Vagina (tissue), 2 donors: ENCODE measurements at places on chromosomes 13 and 19.

DNA sequence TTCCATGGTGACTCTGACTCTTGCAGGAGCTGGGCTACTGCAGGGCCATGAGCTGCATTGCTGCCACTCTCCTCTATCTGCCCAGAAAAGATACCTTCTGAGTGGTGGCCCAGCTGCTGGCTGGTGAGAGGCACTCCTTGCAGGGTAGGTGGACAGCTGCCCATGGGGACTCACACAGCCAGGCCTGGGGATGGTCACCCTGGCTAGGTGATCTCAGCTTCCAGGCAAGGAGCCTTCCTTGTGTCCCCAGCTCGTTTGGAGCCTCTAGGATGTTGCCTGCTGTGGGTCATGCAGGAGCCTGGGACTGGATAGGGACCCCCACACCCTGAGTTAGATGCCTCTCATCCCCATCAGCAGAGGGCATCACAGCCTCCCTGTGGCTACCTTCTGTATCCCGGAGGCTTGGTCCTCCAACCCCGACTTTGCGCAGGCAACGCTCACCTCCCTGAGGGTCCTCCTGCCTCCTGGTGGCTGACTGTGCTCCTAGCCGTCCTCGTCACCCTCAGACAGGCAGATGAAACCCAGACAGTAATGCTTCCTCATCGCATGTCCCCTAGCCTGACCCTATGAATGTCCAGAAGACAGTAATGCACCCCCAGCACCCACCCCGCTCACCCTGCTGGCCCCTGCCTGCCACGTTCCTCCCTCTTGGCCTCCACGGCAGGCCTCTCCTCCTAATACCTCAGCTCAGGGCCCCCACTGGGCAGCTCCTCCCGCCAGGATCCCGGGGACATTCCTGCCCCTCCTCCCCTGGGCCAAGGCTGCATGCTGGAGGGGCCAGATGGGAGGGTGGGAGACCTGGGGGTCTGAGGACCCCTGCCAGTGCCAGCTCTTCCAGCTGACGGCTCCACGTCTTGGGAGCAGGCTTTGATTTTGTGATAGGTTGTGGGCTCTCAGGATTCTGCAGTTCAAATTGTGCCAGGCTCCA lies 13.6 kb upstream of the ZNF14 start:
- DNase-seq = no peak

DNA sequence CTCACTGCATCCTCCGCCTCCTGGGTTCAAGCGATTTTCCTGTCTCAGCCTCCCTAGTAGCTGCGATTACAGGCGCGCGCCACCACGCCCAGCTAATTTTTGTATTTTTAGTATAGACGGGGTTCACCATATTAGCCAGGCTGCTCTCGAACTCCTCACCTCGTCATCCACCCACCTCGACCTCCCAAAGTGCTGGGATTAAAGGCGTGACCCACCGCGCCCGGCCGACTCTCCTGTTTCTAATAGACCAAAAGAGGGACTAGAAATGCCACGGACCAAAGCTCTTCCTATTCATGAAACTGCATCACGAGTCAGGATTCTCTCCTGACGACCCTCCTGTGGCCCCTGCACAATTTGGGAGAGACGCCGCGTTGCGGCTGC lies 563 bp downstream of the ZNF43 start:
- no peak for DNase-seq

DNA sequence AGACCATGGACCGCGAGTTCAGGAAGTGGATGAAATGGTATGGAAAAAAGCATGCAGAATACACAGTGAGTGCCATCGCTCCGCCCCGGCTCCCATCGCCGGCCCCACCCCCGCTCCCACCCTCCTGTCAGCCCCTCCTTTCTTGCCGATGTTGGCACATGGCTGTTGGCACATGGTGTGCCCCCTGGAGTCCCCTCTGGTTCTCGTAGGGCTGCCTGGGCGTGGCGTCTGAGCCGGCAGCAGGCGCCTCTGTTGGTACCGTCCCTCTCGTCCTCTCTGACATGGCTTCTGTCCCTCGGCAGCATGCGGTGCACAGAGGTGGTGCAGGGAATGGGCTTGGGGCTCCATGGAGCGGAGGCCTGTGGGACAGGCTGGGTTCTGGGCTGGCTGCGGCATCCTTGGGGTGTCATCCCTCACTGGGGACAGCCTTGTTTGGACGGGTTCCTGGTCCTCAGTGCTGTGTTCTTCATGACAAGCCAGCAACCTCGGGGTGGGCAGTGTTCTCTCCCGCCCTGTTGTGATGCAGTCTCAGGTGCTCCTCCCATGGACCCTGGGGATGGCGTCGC lies 30.9 kb downstream of the DOT1L start:
- no peak for DNase-seq

DNA sequence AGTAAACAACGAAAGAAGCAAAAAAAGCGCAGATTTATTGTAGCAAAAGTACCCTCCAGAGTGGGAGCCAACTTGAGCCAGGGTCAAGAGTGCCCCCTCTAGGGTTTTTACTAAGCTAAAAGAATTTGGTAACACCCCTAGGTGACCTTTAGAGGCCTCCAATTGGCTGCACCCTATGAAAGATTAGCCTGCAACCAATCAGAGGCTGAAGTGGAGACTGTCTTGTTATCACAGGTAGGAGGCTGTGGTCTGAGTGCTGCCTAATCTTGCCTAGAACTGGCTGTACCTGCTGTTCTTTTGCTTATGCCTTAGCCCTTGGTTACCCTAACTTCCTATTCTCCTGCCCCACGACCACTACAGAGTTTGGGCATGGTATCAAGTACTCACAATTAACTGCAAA lies 38.3 kb downstream of the ANKRD10 start:
- DNase-seq = no peak

DNA sequence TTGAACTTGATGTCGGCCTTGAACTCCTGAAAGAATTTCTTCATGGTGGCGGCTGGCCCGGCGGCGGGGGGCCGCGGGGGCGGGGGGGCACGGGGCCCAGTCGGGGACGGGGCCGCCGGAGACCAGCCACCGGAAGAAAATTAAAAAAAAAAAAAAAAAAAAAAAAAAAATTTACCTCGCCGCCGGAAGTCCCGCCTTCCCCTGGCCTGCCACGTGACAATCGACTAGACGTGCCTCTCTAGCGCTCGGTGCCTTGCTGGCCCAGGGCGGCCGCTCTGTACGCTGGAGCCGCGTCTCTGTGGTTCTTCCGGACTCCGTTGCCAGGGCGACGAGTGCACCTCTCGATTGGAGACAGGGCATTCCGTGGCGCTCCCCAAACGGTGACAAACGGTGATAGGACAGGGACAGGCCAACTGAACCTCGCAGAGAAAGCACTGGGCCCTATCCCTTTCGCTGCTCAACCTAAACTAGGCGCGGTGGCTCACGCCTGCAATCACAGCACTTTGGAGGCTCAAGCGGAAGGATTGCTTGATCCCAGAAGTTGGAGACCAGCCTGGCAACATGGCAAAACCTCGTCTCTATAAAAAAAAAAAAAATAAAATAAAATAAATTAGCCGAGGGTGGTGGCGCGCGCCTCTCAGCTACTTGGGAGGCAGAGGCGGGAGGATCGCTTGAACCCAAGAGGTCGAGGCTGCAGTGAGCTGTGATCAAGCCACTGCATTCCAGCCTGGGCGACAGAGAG lies at the start of gene UBXN6:
Gene UBXN6 (minus strand): TSS at position 141 of the 742 bp plus-strand sequence. CDS start 97 bp downstream, at position 44.
- no peak for DNase-seq

- no peak for DNase-seq
Observed at GRCh38 chr19:12788682-12789097, 2.6 kb upstream of the JUNB start.

DNA sequence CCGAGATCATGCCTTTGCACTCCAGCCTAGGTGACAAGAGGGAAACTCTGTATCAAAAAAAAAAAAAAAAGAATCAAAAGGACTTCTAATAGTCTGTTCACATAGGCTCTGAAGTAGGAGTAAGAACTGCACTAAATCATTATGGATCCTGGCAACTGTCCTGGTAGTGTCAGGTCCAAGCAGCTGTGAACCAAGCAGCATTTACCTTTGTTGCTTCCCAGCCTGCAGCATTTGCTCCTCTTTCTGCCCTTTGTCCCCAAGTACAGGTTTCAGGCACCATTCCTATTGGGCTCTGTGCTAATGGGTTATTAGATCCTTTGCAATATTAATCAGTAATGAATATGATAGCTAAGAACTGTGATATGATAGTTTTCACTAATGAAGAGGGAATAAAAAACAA lies 77.4 kb upstream of the NBEA start:
- no peak for DNase-seq

GRCh38 chr19:42174958-42175734 lies 42.3 kb downstream of the DEDD2 start:
- no peak for DNase-seq

DNA sequence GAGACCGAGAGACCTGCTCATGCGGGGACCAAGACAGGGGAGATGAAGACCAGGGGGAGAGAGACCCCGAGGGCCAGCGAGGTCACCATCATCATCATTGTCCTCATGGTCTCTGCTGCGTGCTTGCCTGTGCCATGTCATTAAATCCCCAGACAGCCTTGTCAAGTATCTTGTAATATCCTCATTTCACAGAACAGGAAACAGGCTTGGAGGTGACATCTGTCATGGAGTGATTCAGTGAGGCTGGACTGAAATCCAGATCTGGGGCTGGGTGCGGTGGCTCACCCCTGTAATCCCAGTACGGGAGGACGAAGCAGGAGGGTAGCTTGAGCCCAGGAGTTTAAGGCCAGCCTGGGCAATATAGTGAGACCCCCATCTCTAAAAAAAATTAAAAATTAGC lies 5.9 kb upstream of the NANOS2 start:
- DNase-seq = no peak

- no peak for DNase-seq
Observed at GRCh38 chr13:71626421-71627117, 240.4 kb downstream of the DACH1 start.

GRCh38 chr13:101144808-101145419 lies 271.4 kb downstream of the NALCN start:
- DNase-seq = no peak

DNA sequence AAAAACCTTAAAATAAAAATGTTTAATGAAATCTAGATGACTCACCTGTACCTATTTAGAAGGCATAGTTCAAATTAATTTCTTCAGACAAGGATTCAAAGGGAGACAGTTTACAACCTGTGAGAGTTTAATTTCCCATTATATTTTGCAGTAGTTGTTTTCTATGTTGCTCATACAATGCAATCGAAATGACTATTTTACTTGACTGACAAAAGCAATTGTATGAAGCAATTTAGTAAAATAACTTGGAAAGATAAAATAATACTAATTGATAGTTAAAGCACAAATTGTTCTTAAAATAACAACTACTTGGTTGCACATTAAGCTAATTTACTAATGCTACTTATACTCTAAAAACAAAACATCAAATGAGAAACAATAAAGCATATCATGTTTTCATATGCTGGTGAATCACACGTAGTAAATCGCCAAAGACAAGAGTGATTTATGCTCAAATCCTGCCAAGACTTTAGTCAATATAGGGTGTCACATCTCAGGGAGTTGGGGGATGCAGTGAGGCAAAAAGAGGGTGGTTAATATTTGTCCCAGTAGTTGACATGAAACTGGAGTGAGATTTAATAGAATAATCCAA lies 6.4 kb downstream of the DACH1 start:
- DNase-seq = no peak

DNA sequence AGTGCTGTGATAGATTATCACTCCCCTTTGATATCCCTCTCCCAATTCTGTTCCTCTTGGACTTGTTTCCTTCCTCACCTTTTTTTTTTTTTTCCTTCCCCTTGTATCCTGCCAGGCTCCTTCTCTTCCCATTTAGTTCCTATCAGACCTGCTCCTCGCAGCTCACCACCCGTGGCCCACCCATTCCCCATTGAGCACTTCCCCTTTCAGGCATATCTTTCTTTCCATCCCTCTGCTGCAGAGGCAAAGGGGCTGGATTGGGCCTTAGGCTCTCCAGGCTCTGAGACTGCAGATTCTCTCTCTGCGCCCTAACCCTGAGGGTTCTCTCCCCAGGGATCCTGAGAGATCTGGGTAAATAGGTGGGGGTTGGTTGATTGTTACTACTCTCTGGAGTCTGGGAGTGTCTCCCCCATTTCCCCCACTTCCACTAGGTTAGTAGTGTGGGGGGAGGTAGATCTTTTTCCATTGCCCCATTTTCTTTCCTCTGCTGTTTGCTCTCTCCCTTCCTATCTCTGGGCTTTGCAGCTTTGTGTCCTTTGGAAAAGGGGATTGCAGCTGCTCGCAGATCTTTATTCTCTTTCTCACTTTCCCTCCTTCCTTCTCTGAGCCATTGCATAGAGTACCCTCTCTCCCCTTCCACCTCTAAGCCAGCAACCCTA lies 2.3 kb downstream of the ARHGAP35 start:
- DNase-seq = no peak

DNA sequence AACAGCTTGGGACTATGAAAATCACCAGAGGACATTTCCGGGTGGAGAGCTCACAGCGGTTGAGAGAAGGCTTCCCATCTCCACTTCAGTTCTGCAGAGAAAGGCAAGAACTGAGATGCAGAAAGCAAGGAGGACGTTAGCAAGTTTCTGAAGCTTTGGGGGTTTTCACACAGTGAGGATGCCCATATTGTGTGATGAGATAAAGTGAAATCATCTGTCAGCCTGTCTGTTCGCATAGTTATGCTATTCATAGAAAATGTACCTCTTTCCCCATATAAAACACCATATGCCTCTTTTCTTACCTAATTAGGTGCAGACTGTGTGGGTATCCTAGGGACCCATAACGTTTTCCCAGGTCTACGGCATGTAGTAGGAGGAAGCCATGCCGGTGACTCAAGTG lies 27.5 kb downstream of the ZIC5 start:
- no peak for DNase-seq

- DNase-seq = no peak
Observed at GRCh38 chr19:49361438-49362047, 673 bp downstream of the TEAD2 start.

DNA sequence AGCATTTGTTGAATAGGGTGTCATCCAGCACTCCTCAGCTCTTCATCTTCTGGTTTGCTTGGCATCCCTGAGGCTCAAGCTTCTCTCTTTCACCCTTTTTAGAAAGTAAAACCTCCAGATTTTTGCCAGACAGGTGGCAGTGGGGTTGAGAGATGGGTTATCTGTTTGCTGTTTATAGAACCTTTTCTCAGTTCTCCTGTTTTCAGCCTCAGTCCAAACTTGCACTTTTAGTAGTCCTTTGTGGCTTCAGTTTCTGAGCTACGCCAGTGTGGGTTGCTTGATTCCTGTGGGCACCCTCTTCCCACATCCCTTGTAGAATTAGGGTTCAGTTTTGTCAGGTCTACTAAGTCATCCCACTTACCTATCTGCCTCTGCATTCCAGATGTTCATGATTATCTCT lies 147.9 kb downstream of the PAN3 start:
- DNase-seq = no peak

DNA sequence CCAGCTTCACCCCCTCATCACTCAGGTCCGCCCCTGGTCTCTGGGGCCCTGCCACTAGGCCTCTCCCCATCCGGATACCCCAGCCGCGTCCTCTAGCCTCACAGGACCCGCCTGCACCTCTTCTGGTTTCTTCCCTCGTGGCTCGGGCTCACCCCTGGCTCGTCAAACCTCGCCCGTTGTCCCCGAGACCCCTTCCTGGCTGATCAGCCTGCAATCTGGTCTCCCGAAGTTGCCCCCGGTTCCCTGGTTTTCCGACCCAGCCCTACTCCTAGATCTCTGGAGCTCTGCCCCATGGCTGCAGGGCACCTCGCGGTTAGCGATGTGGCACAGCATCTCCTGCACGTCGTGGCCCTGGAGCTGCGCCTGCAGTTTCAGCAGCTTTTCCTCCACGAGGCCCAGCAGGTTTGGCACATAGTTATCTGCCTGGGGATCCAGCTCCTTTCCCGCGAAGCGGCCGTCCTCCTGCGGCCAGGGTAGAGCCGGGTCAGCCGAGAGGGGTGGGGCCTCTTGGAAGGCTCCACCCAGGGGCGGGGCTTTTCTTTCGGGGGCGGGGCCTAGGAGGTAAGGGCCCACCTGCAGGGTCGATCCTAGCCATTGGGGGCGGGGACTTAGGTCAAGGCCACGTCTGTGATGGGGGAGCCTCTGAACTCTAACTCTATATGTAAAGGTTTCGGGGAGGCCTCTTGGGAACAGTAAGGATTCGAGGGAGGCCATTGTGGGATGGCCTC lies 2.4 kb upstream of the RGL3 start:
- no peak for DNase-seq
